ENCODE measurements at places on chromosomes 6 and 20.

DNA sequence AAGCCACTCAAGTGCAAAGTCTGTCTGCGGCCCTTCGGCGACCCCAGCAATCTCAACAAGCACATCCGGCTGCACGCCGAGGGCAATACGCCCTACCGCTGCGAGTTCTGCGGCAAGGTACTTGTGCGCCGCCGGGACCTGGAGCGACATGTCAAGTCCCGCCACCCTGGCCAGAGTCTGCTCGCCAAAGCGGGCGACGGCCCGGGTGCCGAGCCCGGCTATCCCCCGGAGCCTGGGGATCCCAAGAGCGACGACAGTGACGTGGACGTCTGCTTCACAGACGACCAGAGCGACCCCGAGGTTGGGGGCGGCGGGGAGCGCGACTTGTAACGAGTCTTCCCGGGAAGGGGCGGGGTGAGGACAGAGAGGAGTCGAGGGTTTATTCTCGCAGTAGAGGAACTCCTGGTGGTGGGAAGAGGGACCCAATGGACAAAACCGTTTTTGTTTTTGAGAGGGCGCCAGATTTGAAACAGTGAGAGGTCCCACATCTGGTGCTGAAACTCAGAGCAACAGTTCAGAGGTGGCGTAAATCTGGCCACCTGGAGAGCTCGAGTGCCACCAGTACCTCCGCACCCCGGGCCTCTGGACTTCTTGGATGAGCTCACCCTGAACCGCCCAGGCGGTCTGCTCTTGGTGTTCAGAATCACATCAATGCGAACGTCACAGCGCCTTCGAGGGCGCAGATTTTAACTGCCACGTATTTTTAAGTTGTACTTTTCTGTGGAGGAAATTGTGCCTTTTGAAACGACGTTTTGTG, 8.0 kb downstream of the PRDM13 start:
- no peak for DNase-seq

DNA sequence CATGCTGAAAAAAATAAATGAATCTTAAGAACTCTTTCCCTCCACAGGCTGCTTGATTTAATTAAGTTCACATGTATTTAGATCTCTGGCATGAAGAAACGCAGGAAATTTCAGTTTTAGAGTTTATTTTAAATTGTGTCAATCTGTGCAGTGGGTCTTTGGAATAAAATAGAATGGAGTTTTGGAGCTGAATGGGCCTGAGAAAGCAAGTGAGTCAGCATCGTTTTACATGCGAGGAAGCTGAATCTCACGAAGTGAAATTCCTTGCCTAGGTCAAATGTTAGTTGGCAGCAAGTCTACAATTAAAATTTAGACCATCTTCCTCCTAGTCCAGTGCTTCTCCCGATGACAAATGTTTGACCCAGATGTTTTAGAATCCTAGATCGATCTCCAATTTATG, 22.4 kb downstream of the MAP7 start:
- no peak for DNase-seq

- no peak for DNase-seq
These were observed 23.3 kb downstream of the NQO2 start for GRCh38 chr6:3022765-3023662.

DNA sequence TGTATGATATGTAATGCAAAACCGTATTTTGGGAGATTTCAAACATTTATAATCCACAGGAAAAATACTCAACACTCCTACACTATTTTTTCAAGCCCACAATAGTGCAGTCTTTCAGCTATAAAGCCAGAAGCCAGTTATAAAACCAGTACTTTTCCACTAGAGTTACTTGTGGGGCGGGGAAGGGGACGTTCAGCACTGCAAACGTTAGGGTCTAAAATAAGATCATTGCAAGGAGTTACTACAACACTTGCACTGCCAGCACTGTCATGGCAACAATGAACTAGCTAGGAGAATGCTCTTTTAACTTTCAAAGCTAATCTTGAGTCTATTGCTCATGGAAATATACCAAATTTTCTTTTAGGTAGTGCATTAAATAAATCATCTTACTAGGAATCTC, 14.7 kb downstream of the SESN1 start:
- no peak for DNase-seq

DNA sequence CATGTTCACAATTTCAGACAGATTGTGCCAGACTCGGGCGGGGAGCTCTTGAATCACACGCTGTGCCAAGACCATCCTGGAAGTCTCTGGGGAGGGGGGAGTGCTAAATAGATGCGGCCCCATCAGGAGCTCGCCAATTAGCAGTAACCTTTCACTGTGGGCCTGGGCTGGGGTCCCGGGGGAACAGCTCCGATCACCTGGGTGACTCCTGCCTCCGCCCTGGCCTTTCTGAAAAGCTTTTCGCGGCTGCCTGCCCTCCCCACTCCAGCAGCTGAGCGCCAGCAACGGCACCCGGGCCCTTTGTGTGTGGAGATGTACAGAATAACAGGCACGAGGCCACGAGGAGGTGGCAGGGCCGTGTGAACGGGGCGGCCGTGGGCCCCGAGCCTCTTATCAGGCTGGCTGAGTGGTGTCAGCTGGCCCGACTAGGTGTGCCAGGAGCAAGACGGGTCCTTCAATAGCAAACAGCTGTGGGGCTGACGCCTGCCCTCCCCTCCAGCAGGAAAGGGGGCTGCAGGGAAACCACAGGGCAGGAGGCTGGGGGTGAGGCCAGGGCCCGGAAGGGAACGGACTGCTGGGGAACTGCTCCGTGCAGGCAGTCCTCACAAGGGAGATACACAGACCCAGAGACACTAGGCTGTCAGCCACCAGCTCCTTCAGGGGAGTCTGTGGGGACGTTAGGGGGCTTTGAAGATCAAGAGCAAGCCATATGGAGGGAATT, 56.8 kb downstream of the NOL4L start:
- DNase-seq = peak; percentile 72

DNA sequence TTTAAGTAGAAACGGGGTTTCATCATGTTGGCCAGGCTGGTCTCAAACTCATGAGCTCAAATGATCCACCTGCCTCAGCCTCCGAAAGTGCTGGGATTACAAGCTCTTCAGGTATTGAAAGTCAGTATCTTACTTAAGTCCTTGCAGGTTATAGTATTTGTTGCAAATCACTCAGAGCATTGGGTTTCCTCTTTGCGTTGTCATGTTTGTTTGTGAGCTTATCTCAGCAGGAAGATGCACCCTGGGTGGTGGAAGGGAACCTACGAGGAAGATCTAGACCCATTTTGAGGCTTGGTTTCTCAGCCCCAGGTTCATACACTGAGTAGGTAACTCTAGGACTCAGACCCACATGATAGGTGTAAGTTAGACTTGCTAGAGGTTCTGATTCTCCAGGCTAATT, 18.6 kb downstream of the MYH7B start:
- no peak for DNase-seq

DNA sequence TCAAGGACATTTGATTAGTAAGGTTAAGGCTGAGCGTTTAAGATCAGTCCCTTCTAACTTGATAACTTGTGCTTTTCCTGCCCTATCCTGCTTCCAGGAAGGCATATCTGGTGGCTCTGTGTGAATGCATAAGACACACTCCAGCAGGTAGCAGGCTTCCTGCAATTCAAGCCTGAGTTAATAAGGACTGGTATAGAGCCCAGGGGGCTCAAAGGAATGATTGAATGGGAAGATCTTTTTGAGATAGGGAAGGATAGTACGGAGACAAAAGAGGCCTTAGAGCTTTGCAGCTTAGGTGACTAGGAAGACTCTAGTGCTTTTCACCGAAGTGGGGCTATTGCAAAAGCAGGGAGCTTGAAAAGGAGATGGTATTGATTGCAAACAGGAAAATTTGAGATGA, 307.1 kb downstream of the GRIK2 start:
- DNase-seq = no peak

GRCh38 chr20:50892394-50892793, 38.8 kb downstream of the ADNP start:
- DNase-seq = no peak

GRCh38 chr6:31734821-31735406, 1.4 kb downstream of the CLIC1 start:
- peak; percentile 18 for DNase-seq

DNA sequence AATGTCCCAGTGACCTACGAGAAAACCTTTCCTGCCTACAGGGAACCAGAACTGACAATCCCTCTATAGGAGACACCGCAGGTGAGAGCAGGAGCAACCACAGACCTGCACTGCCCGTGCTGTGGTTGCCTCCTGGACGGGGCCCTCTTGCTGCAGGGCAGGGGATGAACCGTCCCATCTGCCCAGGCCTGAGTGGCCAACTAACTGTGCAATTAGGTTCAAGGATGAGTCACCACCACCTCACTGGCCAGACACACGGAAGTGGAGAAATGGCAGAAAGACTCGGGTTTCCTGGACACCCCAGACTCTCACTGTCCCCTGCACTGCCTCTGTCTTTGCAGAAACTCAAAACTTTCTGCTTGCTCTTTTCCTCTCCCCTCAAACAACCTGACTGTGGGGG, 13.8 kb upstream of the HLA-G start:
- DNase-seq = no peak

GRCh38 chr20:23195636-23196035, 109.5 kb upstream of the CD93 start:
- DNase-seq = no peak

- no peak for DNase-seq
These were observed 55.5 kb upstream of the MYO6 start for GRCh38 chr6:75693534-75693933.

GRCh38 chr6:22082218-22082617, 214.6 kb downstream of the PRL start:
- no peak for DNase-seq

DNA sequence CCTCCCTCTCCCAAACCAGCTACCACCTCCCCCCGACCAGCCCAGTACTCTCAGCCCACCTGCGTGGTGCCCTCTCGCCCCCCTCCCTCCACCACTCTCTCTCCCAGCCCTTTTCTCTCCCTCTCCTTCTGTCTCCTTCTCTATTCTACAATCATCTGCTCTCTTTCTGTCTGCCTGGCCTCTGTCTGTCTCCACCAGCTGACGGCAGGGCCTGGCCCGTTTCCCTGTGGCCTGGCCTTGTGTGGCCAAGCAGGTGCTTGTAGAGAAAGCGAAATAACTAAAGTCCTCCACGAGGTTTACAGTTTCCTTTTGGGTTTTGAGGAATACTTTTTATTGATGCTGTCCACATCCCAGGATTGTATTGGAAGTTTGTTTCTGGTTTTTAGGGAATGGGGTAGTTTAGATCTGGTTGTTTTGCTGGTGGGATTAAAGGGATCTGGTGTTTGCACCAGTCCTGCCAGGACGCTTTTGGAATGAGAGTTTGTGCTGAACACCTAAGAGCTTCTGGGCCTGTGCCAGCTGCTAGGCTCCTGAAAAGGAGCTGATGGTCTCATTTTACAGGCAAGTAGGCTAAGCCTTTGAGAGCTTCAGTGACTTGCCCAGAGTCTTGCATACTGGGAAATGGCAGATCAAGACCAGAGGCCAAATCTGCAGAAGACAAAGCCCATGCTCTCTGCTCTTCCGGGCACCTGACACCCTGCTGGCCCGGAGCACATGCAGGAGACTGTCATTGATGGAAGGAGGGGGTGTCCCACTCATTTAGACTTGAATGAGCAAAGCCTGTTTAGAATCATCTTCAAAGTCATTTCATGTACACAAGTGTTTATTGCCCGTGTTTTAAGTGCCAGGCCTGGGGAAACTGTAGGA, 161.7 kb downstream of the SYCP2 start:
- peak; percentile 80 for DNase-seq

DNA sequence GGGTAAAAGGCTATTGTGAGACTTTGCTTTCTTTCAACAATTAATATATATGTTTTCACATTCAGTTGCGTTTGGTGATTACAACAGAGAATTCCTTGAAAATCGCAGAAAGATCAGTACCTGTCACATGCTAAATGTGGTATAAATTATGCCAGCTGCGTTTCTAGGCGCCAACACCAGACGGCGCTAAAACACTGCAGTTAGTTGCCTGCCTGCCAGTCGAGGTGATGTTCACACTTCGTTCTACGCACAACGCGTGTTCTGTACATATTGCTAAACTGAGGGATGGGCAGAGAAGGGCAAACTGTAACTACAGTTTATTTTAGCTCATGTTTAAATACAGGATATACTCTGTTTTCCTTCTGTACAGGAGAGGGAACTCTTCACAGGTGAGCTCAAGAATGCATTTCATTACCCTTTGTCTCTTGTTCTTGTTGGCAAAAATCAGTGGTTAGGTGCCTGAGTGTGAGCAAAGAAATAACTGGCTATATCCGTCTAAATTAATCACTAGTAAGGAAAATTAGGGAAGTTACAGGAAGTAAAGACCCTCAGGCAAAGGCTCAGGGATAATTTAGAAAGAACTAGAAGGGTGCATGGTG, 100.1 kb upstream of the RGS17 start:
- peak; percentile 17 for DNase-seq

GRCh38 chr6:167699141-167699931, 127.4 kb upstream of the AFDN start:
- DNase-seq = no peak

GRCh38 chr6:105880030-105880492, 206.1 kb upstream of the PRDM1 start:
- no peak for DNase-seq

DNA sequence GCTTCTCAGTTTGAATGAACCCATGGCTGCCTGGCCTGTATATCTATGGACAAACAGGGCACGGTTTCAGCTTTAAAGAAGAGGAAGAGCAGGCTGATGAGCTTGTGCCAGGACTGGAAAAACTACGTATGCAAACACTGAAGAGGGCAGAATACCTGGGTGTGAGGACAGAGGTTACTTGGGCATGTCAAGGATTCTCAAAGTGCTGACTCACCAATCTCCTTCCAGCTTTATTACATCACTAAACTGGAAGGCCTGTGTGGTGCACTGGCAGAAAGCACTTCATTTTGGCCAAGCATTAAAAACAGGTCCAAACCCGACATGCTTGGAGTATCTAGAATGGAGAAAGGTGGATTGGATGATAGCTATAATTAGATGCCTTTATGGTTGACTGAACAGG, 95.2 kb downstream of the GMPR start:
- peak; percentile 66 for DNase-seq

- no peak for DNase-seq
These were observed 114.3 kb downstream of the UBE3D start for GRCh38 chr6:82951389-82951788.

- DNase-seq = no peak
These were observed 66.0 kb downstream of the HS3ST5 start for GRCh38 chr6:114276783-114277182.

GRCh38 chr6:49739423-49739822, 4.8 kb downstream of the CRISP3 start:
- DNase-seq = peak; percentile 28

- DNase-seq = no peak
These were observed 146.3 kb upstream of the GJE1 start for GRCh38 chr6:141986457-141986856.

DNA sequence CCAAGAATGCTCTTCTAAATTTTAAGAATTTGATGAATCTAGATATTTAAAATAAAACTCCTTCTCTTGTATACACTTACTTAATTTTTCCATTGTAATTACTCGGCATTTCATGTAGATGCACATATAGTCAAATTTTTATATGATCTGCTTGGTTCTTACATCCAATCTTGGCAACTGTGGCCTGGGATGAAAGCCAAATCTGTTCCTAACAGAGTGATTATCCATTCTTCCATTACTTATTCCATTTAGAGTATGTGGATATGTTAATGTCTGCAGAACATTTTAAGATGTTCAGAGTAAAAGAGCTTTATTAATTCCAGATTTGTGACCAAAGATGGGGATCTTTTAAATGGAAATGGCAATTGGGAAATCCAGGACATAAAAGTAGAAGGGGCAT, 144.1 kb upstream of the PDE7B start:
- no peak for DNase-seq
